ENCODE measurements at places on chromosomes 7 and 10. TPM values are rescaled to one million over a fixed set of nuclear protein-coding genes. Genes with fewer than 3 reads are reported as not detected.

Gene NPFFR1
- total RNA-seq: 2.2 TPM

Gene FAM24B
- total RNA-seq: 3.0 TPM

Gene NPC1L1
- 0.03 TPM for total RNA-seq

GRCh38 chr10:13847201-13847631 is 260.5 kb downstream of the PRPF18 start:
- no peak for DNase-seq
- peaks cover 17% of the 10 kb centered on the region for H3K4me1 ChIP-seq
- H3K4me3 ChIP-seq: no peak overlapping the region
- no peaks in the 10 kb centered on the region for H3K36me3 ChIP-seq
- no peak overlapping the region for H3K27ac ChIP-seq

- no peak overlapping the region for H3K27ac ChIP-seq
- H3K4me1 ChIP-seq: peaks cover 4% of the 10 kb centered on the region
- H3K27me3 ChIP-seq: no peaks in the 10 kb centered on the region
- no peaks in the 10 kb centered on the region for H3K36me3 ChIP-seq
These were observed 1276.3 kb upstream of the AUTS2 start for GRCh38 chr7:68321776-68322496.

Measured in lung (tissue), 17 donors.